ENCODE measurements at places on chromosomes 4 and X. TPM values are rescaled to one million over a fixed set of nuclear protein-coding genes. Genes with fewer than 3 reads are reported as not detected.

- no peak for DNase-seq
Measured at GRCh38 chr4:128548381-128548780, 260.8 kb upstream of the PGRMC2 start.

DNA sequence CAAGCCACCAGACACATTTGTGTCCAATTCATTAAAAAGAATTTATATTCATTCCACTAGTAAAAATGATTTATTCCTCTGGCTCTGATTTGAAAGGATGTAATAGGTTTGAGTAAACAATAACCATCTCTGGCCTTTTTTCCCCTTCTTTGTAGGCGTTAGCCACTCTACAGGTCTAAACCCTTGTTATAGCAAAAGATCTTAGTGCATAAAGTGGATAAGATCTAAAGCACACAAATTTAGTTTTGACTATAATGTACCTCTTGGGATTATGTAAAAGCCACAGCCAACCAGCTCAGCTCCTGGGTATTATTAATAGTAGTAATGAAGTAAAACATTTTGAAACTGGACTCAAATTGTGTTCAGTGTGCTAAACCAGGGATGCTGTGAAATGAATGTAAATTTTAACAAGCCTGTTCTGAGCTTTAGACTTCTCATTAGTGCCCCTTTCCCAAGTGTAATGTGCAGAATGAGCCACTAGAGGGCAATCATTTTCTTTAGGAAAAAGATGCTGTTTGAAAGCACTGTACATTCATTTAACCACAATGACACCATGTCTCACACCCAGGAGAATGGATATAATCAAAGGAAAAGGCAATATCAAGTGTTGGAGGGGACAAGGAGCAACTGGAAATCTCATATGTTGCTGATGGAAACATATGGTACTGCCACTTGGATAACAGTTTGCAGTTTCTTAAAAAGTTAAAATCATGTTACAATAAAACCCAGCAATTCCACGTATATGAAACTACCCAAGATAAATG is 69.7 kb downstream of the KLHL8 start:
- no peak for DNase-seq

DNA sequence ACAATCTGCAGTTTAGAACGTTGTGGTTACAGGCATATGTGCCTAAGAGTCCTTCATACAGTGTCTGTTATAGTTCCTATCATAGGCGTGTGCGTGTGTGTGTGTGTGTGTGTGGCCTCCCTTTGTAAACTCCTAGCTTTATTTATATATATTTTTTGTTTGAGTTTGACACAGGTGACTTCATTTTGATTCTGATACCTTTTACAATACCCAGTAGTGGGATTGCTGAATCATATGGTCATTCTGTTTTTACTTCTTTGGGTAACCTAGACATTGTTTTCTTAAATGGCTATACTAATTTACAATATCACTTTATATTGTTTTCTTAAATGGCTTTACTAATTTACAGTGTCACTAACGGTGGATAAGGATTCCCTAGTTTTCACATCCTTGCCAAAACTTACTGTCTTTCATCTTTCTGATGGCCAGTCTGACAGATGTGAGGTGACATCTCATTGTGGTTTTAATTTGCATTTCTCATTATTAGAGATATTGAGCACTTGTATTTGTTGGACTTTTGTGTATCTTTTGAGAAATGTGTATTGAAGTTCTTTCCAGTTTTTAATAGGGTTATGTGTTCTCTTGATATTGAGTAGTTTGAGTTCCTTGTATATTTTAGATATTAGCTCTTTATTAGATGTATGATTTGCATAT is 211.1 kb upstream of the NUDT6 start:
- DNase-seq: no peak

DNA sequence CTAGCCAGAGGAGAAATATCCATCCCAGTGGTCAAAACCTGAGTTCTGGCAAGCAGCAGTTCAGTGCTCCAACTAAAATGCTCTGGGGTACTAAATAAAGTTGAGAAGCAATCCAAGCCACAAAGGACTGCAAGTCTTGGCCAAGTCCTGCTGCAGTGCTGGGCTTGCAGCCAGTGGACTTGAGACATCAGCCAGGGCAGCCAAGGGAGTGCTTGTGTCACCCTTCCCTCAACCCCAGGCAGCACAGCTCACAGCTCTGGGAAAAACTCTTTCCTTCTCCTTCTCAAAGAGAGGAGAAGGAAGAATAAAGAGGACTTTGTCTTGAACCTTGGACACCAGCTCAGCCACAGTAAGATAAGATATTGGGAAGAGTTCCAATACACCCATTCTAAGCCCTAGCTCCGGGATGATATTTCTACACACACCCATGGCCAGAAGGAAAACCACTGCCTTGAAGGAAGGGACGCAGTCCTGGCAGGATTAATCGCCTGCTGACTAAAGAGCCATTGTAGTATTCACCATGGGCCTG is 99.8 kb downstream of the PTCHD1 start:
- DNase-seq: no peak

DNA sequence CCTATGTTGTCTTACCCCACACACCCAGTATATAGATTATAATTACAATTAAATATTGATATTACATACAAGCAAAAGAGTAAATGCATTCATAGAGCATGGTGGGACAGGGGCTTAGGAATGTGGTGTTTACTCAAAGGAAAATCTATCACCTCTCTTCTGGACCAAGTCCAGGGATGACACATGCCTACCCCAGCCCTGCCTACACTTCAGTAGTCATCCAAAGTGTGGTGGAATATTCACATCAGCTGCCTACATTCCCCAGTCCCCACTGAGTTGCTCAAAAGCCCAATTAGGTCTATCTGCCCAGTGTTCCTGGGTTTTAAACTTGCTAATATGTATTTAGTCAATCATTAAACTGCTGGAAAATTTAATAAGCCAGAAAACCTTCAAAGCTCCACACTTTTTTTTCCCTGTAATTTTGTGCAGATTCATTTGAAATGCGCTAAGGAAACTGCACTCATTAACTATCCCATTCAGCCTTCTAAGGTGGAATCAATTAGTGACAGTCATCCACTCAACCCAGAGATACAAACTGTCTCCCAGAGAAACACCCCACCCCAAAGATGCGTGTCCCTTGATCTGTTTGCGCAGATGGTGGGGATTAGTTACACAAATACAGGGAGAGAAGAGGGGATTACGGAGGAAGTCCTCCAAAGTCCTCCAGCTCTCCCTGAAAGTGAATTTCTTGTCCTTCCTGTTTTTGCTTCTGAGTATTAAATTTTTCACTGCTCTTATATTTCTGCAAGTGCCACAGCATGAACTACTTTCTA is 91.7 kb upstream of the KDR start:
- DNase-seq: no peak

DNA sequence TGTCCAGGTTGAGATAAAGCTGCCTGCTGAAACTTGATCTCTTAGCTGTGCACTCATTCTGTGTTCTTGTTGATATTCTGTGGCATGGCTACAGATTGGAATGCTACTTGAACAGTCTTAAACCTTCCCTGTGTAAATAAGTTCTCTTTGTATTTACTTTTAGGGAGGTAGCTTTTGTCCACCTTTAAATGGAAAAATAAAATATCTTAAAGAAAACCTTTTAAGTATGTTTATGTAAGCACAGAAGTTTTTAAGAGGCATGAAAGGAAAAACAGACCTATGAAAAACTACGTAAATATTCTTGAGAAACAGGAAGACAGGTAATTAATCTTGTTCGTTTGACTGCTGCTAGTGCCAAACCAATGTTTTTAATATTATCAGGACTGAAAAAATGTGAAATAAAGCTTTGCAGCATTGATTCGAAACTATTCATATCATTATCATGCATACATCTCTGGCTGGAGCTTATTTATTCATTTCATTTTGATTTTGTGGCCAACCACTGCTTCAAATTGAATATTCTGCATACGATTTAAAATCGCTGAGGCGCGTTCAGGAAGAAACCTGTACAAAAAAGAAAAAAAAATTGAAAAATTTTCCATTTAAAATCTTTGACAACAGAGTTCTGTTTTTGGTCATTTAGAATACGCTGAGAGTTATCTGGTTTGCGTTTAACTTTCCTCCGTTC is 17.8 kb downstream of the HSD17B13 start:
- DNase-seq: no peak

DNA sequence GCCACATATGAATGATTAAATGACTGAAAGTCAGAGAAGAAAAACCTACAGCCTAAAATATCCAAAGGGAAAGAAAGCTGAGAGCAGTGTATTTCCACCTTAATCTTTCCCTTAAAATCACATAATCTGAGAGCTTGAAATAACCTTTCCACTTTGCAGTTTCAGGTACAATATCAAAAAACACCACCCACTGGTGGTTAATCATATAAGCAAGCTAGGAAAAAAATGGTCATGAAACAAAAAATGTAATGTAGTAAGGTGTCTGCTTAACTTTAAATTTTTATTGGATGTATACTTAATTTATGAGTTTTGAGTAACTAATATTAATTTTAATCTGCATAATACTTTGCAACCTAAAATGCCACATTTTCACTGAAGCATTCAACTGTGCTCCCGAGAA is 3.2 kb downstream of the PRDM5 start:
- no peak for DNase-seq

- DNase-seq: no peak
Measured at GRCh38 chr4:80054375-80054774, 18.7 kb downstream of the ANTXR2 start.

DNA sequence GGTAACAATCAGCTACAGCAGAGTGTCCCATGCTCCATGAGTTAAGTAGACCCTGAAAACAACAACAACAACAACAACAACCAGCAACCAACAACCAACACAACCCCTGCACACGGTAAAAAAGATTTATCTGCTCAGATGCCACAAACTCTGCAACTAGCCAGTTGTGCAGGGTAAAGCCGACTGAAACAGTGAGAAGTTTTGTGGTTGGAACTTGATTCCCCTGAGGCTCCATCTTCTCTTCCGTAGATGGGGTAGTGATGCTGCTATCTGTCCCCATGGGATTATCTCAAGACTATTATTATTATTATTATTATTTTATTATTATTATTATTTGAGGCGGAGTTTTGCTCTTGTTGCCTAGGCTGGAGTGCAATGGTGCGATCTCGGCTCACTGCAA is 50.6 kb upstream of the RAPGEF2 start:
- DNase-seq: no peak

- DNase-seq: no peak
Measured at GRCh38 chrX:48937054-48937907, 18.5 kb upstream of the PIM2 start.

DNA sequence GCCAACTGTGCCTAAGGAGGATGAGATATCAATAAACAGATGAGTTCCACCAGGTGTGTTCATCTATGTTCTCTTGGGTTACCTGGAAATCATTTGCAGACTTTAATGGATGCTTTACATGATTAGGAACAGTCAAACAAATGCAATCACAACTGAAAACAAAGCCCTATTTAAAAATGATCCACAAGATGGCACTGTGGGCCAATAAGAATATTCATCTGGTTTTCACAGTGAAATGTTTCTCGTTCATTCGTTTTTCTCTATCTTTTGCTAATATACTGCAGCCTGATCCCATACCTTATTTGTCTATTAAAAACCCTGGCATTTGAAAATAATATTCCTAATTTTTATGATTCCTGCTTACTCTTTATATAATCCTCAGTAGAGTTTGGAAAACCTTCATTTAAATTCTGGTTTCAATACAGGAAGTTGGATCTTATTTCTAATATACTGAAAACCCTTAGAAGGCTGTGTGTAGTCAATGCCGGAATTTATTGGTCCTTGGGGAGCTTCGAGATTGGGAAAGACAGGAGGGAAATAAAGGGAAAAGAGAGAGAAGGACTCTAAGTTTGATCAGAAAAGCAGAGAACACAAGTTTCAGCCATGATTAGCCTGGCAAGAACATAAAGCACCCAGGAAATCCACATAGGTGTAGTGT is 63.8 kb upstream of the TAPT1 start:
- no peak for DNase-seq

DNA sequence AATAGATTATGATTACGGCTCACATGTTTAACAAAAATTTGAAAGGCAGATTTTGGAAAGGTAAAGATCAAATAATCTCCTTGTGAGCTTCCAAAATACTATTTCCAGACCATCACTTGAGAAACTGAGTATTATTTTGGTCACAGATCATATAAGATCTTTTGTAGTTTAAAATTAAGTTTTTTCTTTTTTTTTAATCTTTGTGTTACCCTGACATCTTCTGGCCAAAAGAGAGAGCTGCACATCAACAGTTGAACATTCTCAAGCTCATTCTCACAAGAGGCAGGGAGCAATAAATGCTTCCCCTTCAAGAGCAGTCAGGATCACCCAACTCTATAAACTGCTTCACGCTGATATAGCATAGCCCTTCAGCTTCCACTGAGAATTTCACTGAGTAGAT is 15.9 kb downstream of the TMEM192 start:
- no peak for DNase-seq

- no peak for DNase-seq
Measured at GRCh38 chrX:15033917-15034316, 160.7 kb downstream of the MOSPD2 start.

GRCh38 chr4:100929758-100930157 is 411.9 kb upstream of the EMCN start:
- no peak for DNase-seq

DNA sequence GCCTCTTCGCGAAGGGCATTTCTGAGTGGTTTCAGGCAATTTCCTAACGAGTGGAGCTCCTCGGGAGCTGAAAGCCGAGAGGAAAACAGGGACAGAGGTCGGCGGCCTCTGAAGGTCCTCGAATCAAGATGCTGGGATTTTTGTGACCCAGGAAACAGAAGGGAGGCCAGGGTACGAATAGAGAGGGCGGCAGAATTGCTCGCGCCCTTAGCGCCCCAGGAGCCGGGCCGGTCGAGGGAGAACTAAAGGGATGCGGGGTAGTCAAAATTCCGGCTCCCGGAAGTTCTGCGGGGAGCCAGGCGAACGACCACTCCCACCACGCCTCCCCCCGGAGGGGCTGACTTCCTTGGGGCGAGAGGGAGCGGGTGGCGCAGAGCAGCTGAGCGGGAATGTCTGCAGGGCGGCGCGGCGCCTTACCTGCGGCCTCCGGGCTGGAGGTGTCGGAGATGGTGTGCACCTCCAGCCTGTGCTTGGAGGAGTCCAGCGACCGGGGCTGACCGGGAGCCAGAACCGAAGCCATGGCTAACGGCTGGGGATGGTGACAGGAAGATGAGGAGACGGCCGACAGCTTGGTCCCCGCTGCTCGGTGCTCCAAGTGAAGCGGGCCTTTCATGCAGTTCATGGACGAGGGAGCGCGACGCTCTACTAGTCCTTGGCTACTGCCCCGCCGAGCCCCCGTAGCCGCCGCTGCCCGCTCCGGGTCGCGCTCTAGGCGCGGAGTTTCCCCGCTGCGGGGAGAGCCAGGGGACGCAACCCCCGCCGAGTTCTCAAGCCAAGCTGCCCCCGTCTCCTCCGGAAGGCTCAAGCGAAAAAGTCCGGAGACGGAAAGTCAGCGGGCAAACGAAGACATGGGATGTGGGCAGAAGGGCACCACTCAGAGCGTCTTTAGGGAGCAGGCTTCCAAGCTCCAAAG is 782 bp downstream of the PITX2 start:
- DNase-seq: no peak

Gene GPR173
- 0.72 TPM for total RNA-seq

Gene IL21
- not detected for total RNA-seq

Gene C4orf17
- total RNA-seq: not detected

Gene CXCL9
- not detected for total RNA-seq

Gene PRAF2
- 7.8 TPM for total RNA-seq

Gene FBXW7
- 54.4 TPM for total RNA-seq

Gene NSUN7
- total RNA-seq: 6.0 TPM

Gene UBQLN2
- total RNA-seq: 18.1 TPM

Gene GJB1
- total RNA-seq: not detected

Gene SSX4
- not detected for total RNA-seq

Gene NEUROG2
- total RNA-seq: not detected
